ENCODE measurements at places on chromosomes 16 and 17.

DNA sequence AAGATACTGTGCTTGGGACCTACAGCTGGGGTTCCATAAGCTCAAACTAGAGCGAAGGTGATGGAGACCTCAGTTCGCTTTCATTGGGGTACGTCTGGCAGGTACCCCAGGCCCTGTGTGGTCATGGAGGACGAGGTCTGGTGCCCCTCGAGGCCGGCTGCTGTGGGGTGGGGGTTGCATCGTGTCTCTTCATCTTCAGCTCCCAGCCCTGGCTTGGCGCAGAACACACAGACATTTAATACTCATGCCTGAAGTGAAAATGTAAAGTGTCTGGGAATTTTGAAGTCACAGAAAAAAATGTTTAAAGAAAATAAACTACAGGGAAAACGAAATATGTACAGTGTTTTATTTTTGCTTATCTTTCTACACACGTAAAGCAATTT, 80.5 kb downstream of the TBC1D16 start:
- no peak for DNase-seq

GRCh38 chr16:88951989-88952388, 25.0 kb downstream of the CBFA2T3 start:
- DNase-seq, result no peak

DNA sequence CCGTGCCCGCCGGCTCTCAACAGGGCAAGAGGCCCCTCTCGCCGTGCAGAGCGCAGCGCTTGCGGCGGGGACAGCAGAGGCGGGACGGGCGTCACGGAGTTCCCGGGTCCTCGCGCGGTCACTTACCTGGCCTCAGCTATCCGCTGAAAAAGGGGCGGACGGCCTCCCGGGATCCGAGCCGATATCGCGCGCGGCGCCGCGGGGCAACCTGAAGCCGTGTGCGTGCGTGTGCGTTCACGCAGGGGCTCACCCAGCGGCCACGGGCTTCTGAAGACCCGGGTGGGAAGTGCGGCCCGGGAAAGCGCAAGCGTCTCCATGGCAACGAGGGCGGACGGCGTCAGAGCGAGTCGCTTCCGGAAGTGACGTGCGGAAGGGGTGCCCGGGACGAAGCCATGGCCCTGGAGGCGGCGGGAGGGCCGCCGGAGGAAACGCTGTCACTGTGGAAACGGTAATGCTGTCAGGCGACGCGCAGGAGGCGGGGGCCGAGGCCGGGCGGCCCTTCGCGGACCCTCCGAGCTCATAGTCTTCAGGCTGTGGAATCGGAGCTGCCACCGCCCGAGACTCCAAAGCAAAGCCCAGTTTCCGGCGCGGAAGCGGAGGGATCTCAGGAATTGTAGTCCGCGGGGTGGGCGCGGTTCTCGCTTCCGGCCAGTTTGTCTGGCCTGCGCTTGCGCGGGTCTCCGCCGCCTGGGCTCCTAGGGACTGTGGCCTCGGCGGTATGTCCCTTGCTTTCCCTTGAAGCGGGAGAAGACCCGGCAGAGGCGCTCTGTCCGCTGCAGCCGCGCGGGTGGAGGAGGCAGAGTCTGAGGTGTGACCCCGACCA, at the start of gene ENDOV:
Gene ENDOV, plus strand, starts transcription at position 365 of the 823 bp plus-strand sequence. Its CDS starts 28 bp downstream, at position 393.
- peak; percentile 96 for DNase-seq

DNA sequence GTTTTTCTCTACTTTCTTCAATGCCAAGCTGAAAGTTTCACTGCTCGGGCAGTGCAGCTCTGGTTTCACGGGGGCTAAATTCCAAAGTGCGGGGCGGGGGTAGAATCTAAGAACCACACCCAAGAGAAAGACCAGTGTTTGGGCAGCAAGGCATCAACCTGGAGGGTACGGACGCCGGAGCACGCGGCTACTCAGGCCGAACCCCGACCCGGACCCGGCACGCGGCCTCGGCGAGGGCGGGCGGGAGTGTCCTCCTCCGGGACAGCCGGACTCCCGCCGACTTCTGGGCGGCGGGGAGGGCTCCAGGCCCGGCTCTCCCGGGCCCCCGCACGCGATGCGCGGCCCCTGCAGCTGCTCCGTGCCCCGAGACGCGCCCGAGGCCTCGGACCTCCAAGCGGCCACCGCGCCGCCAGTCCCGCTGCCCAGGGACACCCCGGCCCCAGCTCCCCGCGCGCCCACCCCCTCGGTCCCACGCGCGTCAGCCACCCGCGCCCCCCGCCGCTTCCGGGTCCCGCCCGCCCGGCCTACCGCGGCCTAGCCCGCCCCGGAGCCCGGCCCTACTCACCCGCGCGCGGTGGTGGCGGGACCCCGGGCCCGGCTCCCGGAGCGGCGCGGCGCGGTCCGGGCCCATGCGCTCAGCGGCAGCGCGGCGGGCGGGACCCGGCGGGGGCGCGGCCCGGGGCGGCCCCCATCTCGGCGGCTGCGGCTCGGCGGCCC, 561 bp downstream of the AXIN1 start:
- DNase-seq, result no peak

- DNase-seq, result no peak
These were observed 6.9 kb upstream of the KCNG4 start for GRCh38 chr16:84246679-84247077.

DNA sequence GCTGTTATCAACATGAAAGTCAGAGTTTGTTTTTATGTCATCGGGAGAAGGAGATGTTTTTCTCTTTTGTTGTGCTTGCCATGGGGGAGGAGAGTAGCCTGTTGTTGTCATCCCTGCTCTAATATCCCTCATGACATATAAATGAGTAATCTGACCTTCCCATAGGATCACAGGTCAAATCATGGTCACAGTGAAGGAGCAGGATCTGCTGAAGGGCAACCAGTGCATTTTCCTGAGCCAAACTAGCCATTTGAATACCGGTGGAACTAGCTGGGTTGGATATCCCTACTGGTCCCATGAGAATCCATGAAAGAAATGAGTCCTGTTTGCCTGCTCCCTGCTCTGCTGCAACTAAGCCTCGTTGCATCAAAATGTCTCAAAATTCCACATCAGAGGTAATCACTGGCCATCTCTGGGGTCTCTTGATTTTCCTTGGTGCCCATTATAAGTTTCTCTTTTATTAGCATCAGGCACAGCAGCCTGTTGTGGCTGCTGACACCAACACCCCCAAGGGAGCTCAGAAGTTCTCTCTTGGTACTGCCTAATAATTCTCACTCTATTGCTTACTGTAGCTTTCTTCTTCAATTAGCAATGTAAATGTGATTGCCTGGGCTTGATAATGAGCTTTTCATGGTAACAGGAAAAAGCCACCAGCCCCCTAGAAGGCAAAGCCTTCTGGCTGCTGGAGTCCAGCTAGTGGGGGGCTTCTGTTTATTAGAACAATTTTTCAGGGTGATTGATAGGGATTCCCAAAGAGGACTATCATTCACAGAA, 211.4 kb upstream of the ERCC4 start:
- DNase-seq, result no peak

- DNase-seq, result peak; percentile 90
These were observed at the start of gene GALK1 for GRCh38 chr17:75764711-75765421. TSS of gene GALK1 (minus strand) at chr17:75765192. CDS start at chr17:75765136, 56 bp downstream.
